Activated naive CD4-positive, alpha-beta T cell treated with anti-CD3 and anti-CD28 coated beads, Interleukin-2, amount 10 ng/mL, durations not matched to agents 7 days and 5 days (primary cell): ENCODE measurements at places on chromosomes 2 and 18.

GRCh38 chr2:16561676-16562075 lies 104.0 kb downstream of the CYRIA start:
- no peak overlapping the region for H3K27ac ChIP-seq
- no peak for DNase-seq
- no peaks in the 10 kb centered on the region for H3K27me3 ChIP-seq
- H3K4me1 ChIP-seq, result no peaks in the 10 kb centered on the region
- no peaks in the 10 kb centered on the region for H3K36me3 ChIP-seq
- H3K4me3 ChIP-seq, result no peak overlapping the region

DNA sequence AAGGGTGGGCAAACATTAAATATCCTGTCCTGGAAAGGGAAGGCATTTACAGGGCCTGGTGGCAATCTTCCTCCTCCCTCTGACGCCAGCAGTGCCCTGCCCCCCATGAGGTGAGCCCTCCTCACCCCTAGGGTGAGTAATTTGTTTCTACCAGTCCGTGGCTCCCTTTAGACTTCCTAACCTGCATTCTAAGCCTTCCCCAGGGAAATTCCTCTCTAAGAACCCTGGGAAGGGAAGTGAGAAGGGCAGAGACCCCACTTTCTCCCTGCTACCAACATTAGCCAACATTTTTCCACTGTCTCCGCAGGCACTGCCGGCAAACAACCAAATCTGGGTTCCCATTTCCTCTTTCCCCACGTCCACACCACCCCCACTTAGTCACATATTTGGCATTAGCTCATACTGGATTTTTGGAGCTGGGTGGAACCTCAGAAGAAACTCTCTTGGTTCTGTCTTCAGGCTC lies 69.3 kb downstream of the NRP2 start:
- no peaks in the 10 kb centered on the region for H3K4me1 ChIP-seq
- no peak overlapping the region for H3K27ac ChIP-seq
- no peak overlapping the region for H3K4me3 ChIP-seq
- peaks cover 35% of the 10 kb centered on the region for H3K27me3 ChIP-seq
- H3K36me3 ChIP-seq, result no peaks in the 10 kb centered on the region

DNA sequence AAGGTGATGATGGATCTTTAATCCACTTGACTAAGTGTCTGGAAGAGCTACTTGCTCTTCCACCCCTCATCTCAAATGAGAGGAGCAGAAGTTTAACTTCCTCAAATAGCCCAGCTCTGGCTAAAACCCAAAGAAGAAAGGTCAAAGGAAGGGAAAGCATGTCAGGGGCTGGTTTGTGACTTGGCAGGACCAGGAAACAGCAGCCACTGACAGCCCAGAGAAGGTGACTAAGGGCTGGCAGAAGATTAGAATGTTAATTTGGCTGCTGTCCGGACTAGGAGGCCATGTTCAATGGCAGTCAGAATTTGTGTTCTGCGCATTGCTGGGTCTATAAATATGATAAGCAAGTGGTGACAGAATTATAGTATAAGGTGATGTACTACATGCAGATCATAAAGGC lies 386.2 kb downstream of the SETBP1 start:
- no peak overlapping the region for H3K27ac ChIP-seq
- no peaks in the 10 kb centered on the region for H3K27me3 ChIP-seq
- H3K36me3 ChIP-seq, result no peaks in the 10 kb centered on the region
- no peak for DNase-seq

GRCh38 chr2:21559351-21559750 lies 435.6 kb downstream of the TDRD15 start:
- no peak overlapping the region for H3K4me3 ChIP-seq
- no peaks in the 10 kb centered on the region for H3K27me3 ChIP-seq
- no peaks in the 10 kb centered on the region for H3K4me1 ChIP-seq
- no peaks in the 10 kb centered on the region for H3K36me3 ChIP-seq
- DNase-seq, result no peak
- H3K27ac ChIP-seq, result no peak overlapping the region

GRCh38 chr2:173860566-173860965 lies 104.6 kb downstream of the SP3 start:
- H3K4me3 ChIP-seq, result no peak overlapping the region
- H3K27ac ChIP-seq, result no peak overlapping the region
- DNase-seq, result no peak
- peaks cover 17% of the 10 kb centered on the region for H3K4me1 ChIP-seq

GRCh38 chr2:25310965-25311864 lies 30.5 kb downstream of the DNMT3A start:
- peaks cover 76% of the 10 kb centered on the region for H3K4me1 ChIP-seq
- peaks cover 54% of the 10 kb centered on the region for H3K36me3 ChIP-seq
- no peaks in the 10 kb centered on the region for H3K27me3 ChIP-seq
- no peak overlapping the region for H3K4me3 ChIP-seq
- DNase-seq, result no peak

- peaks cover 7% of the 10 kb centered on the region for H3K4me1 ChIP-seq
- H3K27me3 ChIP-seq, result peaks cover 10% of the 10 kb centered on the region
- H3K4me3 ChIP-seq, result no peak overlapping the region
- no peak overlapping the region for H3K27ac ChIP-seq
- H3K36me3 ChIP-seq, result no peaks in the 10 kb centered on the region
These were observed 4.9 kb upstream of the PHLPP1 start for GRCh38 chr18:62710417-62710816.

DNA sequence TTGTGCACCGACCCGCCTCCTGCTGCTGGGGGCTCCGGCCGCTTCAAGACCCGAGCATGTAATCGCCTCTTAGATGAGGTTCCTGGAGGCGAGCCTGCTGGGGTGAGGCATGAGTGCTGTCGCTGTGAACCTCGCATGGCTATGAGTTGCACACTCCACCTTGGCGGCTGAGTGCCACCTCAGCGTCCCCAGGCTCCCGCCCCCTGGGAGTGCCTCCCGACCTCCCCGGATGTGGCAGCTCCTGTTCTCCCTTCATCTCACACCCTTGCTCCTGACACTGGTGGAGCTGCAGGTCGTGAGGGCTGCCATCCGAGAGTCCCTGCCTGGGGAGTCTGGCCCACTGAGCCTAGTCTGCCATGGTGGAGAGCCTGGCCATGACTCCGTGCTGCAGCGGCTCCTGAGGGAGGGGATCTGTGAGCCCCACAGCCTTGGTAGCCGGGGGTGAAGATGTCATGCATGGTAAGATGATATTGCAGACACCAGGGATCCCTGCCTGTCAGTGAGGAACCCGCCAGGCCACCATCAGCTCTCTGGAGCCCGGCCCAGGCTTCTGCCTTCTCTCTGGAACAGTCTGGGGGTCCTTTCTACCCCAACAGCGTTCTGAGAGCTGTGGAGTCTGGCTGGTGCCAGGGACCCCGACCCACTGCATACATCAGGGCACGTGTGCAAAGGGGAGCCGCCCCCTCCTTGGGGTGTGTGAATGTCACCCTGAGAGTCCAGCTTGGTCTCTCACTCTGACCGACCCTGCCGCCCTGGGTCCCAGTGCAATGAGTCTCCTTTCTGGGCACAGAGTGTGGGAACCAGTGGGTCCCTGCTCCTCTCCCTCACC lies 61.6 kb upstream of the HS6ST1 start:
- no peak for DNase-seq
- H3K27me3 ChIP-seq, result peaks cover 19% of the 10 kb centered on the region
- no peaks in the 10 kb centered on the region for H3K36me3 ChIP-seq
- no peaks in the 10 kb centered on the region for H3K4me1 ChIP-seq
- no peak overlapping the region for H3K4me3 ChIP-seq

GRCh38 chr18:10412933-10413332 lies 41.5 kb upstream of the APCDD1 start:
- H3K4me3 ChIP-seq, result no peak overlapping the region
- no peaks in the 10 kb centered on the region for H3K4me1 ChIP-seq

DNA sequence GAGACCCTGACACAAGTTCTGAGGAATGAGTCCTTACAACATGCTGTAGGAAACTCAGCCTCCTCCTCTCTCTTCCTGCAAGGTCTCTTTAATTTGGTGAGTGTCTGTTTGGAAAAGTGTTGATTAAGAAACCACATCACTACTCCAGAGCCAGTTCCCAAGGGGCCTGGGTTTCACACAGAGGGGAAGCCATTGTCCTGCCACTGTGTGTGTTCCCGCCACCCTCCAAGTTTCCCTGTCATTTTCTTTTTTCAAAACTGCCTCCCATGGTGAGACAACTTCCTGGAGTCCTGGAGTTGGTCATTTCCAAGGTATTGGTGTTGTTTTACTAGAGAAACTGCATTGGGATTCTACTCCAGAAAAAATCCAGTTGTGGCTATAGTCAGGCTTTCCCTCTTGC lies 232.0 kb upstream of the PARD3B start:
- H3K36me3 ChIP-seq, result no peaks in the 10 kb centered on the region
- DNase-seq, result no peak
- H3K27ac ChIP-seq, result no peak overlapping the region
- H3K4me1 ChIP-seq, result peaks cover 2% of the 10 kb centered on the region
- peaks cover 34% of the 10 kb centered on the region for H3K27me3 ChIP-seq
- no peak overlapping the region for H3K4me3 ChIP-seq

GRCh38 chr18:62964432-62964831 lies 249.1 kb downstream of the PHLPP1 start:
- no peak overlapping the region for H3K27ac ChIP-seq
- no peaks in the 10 kb centered on the region for H3K36me3 ChIP-seq
- no peaks in the 10 kb centered on the region for H3K27me3 ChIP-seq
- no peak overlapping the region for H3K4me3 ChIP-seq
- H3K4me1 ChIP-seq, result no peaks in the 10 kb centered on the region

DNA sequence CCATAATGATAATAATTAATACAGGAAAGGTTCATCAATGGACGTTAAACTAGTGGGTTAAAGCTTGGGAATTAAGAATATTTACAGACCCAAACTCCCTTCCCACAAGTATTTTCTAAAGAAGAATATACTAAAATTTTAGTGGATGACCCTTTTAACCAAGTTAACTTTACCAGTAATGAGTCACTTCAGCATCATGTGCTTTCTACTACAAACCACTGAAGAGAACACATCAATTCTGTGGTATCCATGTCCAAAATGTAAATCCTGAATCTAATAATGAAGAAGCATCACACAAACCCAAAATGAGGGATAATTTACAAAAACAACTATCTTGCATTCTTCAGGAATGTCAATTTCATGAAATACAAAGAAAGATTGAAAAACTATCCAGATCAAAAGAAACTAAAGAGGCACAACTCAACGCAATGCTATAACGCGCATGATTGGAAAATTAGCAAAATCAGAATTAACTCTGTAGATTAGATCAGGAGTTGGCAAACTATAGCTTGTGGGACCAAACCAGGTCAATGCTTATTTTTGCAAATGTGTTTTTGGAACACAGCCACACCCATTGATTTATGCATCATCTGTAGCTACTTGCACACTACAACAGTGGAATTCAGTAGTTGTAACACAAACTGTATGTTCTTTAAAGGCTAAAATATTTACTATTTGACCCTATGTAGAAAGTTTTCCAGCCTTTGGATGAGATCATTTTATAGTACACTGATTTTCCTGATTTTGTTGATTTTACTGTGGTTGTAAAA lies 27.5 kb downstream of the COPS8 start:
- H3K4me1 ChIP-seq, result no peaks in the 10 kb centered on the region
- H3K27me3 ChIP-seq, result no peaks in the 10 kb centered on the region
- no peaks in the 10 kb centered on the region for H3K36me3 ChIP-seq
- H3K4me3 ChIP-seq, result no peak overlapping the region
- no peak overlapping the region for H3K27ac ChIP-seq
- no peak for DNase-seq

DNA sequence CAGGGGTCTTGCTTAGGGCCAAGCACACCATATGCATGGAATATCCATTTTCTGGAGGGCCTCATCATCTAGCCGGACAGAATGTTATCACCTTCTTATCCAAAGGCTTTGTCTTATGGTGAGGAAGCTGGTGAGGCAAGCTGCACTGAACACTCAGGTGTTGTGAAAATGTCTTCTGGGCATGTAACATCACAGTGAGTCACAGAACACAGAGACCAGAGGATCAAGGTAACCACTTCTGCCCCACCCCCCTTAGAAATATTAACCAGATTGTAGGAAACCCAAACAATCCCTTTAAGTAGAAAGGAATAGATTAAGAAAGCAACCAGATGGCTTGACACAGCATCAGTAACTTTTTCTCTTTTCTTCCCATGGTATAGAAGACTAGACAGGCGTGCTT lies 51.1 kb downstream of the MYO5B start:
- DNase-seq, result no peak
- H3K27ac ChIP-seq, result no peak overlapping the region
- no peaks in the 10 kb centered on the region for H3K4me1 ChIP-seq
- H3K36me3 ChIP-seq, result no peaks in the 10 kb centered on the region
- no peak overlapping the region for H3K4me3 ChIP-seq

GRCh38 chr2:160252278-160252887 lies 52.3 kb upstream of the ITGB6 start:
- DNase-seq, result no peak
- H3K4me3 ChIP-seq, result no peak overlapping the region
- no peaks in the 10 kb centered on the region for H3K4me1 ChIP-seq
- H3K27me3 ChIP-seq, result no peaks in the 10 kb centered on the region
- H3K27ac ChIP-seq, result no peak overlapping the region

DNA sequence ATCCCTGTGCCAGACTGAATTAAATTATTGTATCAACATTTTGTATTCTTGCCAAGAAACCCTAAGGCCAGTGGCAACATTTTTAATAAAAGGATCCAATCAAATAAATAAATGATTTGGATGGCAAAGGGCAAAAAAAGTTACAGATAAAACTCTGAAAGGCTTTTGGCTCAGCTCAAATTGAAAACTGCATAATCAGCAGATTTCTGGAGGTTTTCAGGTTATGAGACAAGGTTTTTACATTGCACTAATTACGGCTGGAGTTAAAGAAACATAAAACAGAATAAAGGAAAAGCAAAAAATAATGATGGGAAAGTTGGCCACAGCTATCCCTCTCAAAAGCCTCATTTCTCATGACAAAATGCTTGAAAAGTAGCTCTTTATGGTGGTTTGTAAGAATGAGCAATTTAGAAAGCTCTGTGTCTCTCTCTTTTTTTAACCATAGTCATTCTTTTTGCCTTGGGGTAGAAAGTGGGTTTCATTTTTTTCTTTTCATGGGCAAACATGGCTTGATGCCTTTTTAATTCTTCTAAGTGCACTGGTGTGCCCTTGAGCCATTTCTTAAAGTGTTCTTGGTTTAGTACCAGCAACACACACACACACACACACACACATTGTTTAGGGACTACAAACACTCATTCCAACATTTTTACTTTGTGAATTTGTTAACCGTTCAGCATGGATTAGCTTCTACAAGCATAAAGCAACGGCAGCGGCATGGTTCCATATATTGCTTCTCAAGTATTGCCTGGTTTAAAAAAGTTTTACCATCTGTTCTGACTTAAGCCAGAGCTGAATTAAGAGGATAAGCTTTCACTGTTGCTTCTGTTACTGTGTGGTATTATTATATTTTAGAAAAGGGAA lies 747.1 kb upstream of the FSHR start:
- H3K27me3 ChIP-seq, result no peaks in the 10 kb centered on the region
- H3K36me3 ChIP-seq, result no peaks in the 10 kb centered on the region
- no peak for DNase-seq
- H3K4me1 ChIP-seq, result no peaks in the 10 kb centered on the region

- H3K27me3 ChIP-seq, result peaks cover 17% of the 10 kb centered on the region
- no peak overlapping the region for H3K4me3 ChIP-seq
- H3K27ac ChIP-seq, result no peak overlapping the region
- DNase-seq, result no peak
These were observed 13.4 kb downstream of the TNS1 start for GRCh38 chr2:217989221-217989948.
